ENCODE measurements at places on chromosomes 11 and 22. TPM values are rescaled to one million over a fixed set of nuclear protein-coding genes. Genes with fewer than 3 reads are reported as not detected.

DNA sequence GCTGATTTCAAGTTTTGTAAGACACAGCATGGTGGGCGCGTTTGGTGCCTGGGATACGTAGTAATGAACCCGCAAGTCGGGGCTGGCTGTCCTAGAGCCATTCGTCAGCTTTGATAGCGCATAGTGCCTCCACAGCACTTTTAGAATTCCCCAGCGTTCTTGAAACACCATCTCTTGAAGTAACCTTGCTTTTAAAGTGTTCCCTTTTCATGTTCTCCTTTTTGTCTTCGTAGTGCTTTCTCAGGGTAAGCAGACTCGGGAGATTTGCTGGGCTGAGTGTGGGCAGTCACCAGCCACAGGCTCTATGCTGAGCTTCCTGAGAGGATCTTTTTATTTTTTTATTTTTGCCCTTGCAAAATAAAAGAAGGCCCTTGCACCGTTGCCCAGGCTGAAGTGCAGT is 39.6 kb upstream of the CTTN start:
- H3K4me1 ChIP-seq = no peaks in the 10 kb centered on the region
- no peak for DNase-seq
- no peak overlapping the region for H3K27ac ChIP-seq

DNA sequence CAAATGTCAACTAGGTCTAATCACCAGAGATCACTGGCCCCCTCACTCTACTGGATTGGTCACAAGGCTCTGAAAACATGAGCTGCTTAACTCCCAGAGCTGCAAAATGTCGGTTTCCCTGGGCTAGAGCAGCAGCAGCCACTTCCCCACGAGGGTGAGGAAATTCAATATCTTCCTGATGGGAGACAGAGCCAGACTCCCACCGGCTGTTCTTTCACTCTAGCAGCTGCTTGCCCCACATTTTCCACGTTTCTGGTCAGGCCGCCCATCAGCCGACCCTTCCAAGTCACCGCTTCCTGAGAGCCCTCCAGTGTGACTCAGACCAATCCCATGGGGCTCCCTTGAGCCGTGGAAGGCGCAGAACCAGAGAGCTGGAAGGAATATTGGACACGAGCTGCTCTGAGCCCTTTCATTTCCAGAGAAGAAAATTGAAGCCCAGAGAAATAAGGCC is 227.0 kb downstream of the ADAMTS15 start:
- no peaks in the 10 kb centered on the region for H3K36me3 ChIP-seq
- H3K4me1 ChIP-seq = peaks cover 41% of the 10 kb centered on the region
- H3K4me3 ChIP-seq = no peak overlapping the region
- no peaks in the 10 kb centered on the region for H3K27me3 ChIP-seq
- H3K27ac ChIP-seq = peak overlapping the region; percentile 90
- DNase-seq = no peak

DNA sequence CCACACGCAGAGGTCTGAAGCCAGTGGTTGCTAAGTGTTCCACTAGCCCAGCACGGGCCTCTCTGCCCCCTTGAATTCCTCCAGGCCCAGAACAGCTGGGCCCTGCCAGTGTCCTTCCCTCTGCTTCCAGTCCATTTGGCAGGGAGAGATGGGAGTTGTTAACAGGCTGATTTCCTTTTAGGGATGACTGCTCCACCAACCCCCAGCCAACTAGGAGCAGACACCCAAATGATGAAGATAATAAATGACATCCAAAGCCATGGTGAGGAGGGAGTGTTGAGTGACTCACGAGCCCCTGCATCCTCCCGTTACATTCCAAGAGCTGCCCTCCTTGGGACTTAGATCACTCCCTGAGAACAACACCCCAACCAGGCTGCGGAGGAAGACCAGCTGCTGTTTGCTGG is 20.6 kb downstream of the PARVA start:
- H3K4me3 ChIP-seq = no peak overlapping the region
- peaks cover 24% of the 10 kb centered on the region for H3K36me3 ChIP-seq
- peak; percentile 73 for DNase-seq
- H3K27me3 ChIP-seq = no peaks in the 10 kb centered on the region

GRCh38 chr11:41799754-41800153 is 340.3 kb upstream of the LRRC4C start:
- peaks cover 10% of the 10 kb centered on the region for H3K4me1 ChIP-seq
- no peak overlapping the region for H3K27ac ChIP-seq

DNA sequence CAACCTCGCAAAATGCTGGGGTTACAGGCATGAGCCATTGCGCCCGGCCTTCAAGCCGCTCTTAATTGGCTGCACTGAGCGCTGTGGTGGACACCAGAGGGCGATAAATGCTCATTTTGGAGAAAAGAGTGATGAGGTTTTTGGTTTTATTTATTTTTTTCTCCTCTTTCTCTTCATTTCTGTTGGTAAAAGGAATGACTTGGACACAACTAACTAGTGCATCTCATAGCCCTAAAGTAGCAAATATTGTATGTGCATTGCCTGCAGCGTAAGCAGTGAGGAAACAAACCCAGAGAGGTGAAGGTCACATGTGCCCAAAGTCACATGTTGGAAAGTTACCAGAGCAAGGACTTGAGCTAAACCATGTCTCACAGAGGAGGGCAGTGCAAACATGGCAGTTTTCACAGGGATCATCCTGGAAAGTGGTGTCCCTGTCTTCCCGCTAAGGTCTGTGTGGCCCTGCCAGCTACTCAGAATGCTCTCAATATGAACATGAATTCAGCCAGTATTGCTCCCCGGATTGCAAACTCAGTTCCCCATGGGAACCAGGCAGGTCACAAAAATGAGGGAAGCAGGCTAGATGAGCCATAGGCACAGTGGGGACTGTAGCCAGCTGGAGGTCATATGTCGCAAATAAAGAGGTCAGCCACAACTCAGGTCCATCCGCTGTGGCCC is 8.6 kb upstream of the CD82 start:
- H3K4me3 ChIP-seq = no peak overlapping the region
- H3K27ac ChIP-seq = no peak overlapping the region
- no peaks in the 10 kb centered on the region for H3K4me1 ChIP-seq
- peak; percentile 69 for DNase-seq
- no peaks in the 10 kb centered on the region for H3K27me3 ChIP-seq

DNA sequence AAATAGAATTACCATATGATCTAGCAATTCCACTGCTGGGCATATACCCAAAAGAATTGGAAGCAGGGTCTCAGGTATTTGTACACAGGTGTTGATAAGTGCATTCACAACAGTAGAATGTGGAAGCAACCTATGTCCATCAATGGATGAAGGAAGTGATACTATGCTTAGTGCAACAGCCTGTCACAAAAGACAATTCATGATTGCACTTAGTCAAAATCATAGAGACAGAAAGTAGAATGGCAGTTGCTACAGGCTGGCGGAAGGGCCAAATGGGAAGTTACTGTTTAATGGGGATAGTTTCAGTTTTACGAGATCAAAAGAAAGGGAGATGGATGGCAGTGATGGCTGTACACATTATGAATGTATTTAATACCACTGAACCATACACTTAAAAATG is 42.0 kb downstream of the SGSM3 start:
- peaks cover 79% of the 10 kb centered on the region for H3K36me3 ChIP-seq
- H3K4me1 ChIP-seq = peaks cover 11% of the 10 kb centered on the region
- H3K27me3 ChIP-seq = no peaks in the 10 kb centered on the region
- DNase-seq = no peak
- no peak overlapping the region for H3K27ac ChIP-seq

DNA sequence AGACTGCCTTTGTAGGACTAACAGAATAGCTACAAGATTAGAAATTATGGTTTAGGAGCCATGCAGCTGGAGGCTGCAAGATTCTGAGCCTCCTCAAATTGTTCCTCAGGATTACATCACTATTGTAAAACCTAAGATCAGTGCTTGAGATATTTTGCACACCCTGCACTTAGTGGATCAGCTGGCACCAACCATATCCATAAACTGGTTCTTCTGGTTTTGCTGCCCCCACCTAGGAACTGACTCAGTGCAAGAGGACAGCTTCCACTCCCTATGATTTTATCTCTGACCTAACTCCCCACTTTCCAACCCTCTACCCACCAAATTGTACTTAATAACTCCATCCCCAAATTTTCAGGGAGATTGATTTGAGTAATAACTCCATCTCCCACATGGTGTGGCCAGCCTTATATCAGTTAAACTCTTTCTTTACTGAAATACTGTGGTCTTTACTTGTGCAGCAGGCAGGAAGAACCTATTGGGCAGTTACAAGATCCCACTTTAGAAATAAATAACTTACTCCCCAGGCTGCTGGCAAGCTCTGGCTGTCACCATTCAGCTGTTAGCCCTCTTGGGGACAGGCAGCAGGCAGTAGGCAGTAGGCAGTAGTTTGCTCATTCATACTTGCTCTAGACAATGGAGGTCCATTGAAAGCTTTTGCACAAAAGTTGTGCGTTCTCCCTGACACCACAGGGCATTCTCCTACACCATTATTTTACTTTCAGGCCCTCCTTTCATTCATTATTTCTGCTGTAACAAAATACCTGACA is 119.0 kb downstream of the SLC17A6 start:
- no peak for DNase-seq
- no peak overlapping the region for H3K4me3 ChIP-seq
- H3K36me3 ChIP-seq = no peaks in the 10 kb centered on the region
- H3K27ac ChIP-seq = no peak overlapping the region
- H3K27me3 ChIP-seq = no peaks in the 10 kb centered on the region

DNA sequence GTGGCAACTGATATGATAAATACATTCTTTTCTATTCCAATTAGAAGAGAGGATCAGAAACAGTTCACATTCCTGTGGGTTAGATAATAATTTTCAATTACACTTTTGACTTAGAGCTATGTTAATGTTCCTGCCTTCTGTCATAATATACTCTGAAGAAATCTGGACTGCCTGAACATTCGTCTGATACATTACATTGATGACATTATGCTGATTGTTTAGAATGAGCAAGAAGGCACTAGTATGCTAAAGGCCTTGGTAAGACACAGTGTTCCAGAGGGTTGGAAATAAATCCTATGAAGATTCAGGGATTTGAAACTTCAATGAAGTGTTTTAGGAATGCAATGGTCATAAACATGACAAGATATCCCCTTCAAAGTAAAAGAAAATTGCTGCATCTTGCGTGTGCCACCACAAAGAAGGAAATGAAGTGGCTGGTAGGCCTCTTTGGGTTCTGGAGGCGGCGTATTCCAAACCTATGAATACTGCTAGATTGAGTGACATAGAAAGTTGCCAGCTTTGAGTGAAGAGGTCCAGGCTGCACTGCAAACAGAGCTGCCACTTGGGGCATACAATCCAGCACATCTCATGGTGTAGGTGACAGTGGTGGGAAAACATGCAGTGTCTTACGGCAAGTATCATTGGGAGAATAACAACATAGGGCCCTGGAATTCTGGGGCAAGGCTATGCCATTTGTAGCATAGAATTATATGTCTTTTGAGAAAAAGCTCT is 21.2 kb upstream of the PDE3B start:
- H3K4me3 ChIP-seq = no peak overlapping the region
- no peaks in the 10 kb centered on the region for H3K4me1 ChIP-seq
- peaks cover 6% of the 10 kb centered on the region for H3K27me3 ChIP-seq
- DNase-seq = no peak
- no peak overlapping the region for H3K27ac ChIP-seq

DNA sequence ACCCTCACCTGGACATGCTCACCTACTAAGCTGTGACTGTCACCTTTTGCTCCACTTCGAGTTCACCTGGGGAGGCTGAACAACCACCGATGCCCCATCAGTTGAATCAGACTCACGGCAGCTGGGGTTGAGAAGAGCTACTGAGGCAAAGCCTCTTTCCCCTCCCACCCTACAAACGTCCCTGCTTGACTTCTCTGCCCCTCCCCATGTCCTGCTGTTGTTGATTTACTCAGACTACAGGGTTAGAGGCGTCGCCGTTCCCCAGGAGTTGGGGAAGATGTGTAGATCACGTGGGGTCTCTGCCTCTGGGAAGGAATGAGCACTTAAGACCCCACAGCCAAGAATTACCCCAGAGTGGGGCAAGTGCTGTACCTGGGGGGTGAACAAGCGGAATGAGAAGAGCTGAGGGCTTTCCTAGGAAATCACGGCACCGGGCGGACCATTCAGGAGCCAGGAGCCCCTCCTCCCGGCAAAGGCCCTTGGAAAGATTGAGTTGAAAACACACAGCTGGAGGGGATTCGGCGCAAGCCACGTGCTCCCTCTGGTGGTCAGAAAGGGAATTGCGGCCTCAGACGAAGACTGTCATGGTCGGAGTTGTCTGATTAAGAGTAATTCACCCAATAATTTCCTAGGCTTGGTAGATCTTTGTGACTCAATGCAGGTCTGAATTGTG is 7.0 kb downstream of the FXYD2 start:
- DNase-seq = peak; percentile 48
- peaks cover 11% of the 10 kb centered on the region for H3K4me1 ChIP-seq
- H3K36me3 ChIP-seq = no peaks in the 10 kb centered on the region
- no peak overlapping the region for H3K4me3 ChIP-seq
- H3K27me3 ChIP-seq = no peaks in the 10 kb centered on the region

GRCh38 chr22:38524429-38524828 is 18.3 kb upstream of the DDX17 start:
- no peak overlapping the region for H3K27ac ChIP-seq
- peaks cover 35% of the 10 kb centered on the region for H3K27me3 ChIP-seq
- no peak for DNase-seq
- H3K4me1 ChIP-seq = no peaks in the 10 kb centered on the region
- H3K36me3 ChIP-seq = no peaks in the 10 kb centered on the region

DNA sequence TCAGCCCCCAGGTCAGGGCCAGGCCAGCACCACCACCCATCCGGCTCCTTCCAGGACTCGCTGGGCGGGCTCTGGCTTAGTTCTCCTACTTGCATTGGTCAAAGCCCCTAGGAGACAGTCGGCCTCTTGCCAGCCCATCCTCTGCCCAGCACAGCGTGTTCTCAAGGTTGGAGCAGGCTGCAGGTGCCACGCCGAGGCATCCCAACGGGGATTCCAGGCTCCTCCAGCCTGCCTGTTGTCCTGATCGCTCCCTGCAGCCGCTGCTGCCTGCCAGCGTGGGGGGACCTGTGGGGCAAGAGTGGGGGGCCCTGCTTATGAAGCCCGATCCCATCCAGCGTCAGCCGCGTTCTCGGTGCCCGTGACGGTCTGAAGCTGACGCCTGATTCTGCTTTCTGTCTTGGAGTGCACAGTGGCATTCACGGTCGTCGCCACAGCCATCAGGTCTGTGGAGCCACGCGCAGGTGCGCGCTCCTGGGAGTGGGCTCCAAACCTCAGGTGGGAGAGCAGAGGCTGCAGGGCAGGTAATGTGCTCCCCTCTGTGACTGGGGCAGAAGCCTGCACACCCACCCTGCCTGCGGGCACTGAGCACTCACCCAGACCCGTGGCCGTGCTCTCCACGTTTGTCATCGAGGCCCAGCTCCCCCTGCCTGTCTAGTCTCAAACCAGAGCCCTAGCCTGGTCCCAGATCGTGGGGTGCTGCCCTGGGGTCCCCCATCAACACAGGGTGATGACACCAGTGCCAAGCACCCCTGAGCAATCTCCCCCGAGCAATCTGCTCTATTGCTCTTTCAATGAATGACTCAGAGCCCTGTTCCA is 991.6 kb downstream of the BRD1 start:
- no peak overlapping the region for H3K27ac ChIP-seq
- H3K4me1 ChIP-seq = no peaks in the 10 kb centered on the region
- no peaks in the 10 kb centered on the region for H3K27me3 ChIP-seq
- no peak overlapping the region for H3K4me3 ChIP-seq
- no peak for DNase-seq
- no peaks in the 10 kb centered on the region for H3K36me3 ChIP-seq

- H3K36me3 ChIP-seq = no peaks in the 10 kb centered on the region
- H3K4me1 ChIP-seq = no peaks in the 10 kb centered on the region
- no peak overlapping the region for H3K27ac ChIP-seq
- DNase-seq = no peak
- no peaks in the 10 kb centered on the region for H3K27me3 ChIP-seq
These were observed 103.5 kb downstream of the ARHGAP8 start for GRCh38 chr22:44855855-44856254.

MYO18B gene
- 0.63 TPM for total RNA-seq

PTGDR2 gene
- 1.1 TPM for total RNA-seq

PHETA2 gene
- 14.9 TPM for total RNA-seq

MYO7A gene
- not detected for total RNA-seq

PDGFB gene
- total RNA-seq = not detected

KDM2A gene
- total RNA-seq = 41.2 TPM

TSGA10IP gene
- not detected for total RNA-seq

All from SJSA1 (cell line).